NCI-H2107 (cell line): ENCODE measurements at places on chromosomes 5 and 9.

DNA sequence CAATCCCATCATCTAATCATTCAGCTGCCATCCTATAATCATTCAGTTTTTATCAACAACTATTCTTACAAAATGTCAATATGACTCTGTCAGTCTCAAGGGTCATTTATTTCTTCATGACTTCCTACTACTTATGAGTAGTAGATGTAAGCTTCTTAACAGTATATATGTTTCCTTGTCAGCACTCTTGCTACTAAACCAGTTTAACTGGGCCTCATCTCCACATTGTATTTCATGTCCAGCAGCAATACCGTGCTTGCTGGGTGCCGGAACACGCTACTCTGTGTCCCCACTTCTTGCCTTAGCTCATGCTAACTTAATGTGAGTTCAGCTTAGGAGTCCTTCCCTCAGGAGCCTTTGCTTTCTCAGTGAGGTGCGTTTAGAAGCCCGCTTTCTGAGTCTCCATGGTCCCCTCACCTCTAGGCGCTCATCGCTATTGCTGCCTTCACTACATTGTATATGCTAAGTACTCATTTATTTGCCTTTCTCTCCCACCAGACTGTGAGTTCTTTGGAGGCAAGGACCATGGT is 32.9 kb downstream of the ELL2 start:
- no peak for DNase-seq

- no peak for DNase-seq
Observed at GRCh38 chr9:112149211-112149610, 25.9 kb downstream of the SUSD1 start.

DNA sequence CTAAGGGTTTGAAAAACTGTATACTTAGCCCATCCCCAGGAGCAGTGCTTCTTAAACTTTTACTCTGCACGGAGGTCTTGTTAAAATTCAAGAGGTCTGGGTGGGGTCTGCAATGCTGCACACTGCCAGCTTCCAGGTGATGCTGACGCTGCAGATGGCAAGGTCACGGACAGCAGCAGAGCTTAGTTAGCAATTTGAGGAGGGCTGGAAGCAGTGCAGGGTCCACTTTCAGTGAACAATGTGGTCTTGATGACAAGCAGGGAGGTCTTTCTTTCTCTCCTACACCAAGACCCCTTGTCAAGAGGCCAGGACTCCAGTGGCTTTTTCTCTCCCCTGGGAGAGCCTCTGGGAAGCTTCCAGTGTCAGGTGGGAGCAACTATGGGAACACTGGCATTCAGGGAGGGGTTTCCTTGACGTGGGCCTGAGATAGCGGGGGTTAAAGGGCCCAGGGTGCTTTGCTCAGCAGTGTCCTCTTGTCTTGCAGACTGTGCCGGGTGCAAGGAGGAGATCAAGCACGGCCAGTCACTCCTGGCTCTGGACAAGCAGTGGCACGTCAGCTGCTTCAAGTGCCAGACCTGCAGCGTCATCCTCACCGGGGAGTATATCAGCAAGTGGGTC is 65.0 kb upstream of the AFAP1L1 start:
- DNase-seq, result no peak

DNA sequence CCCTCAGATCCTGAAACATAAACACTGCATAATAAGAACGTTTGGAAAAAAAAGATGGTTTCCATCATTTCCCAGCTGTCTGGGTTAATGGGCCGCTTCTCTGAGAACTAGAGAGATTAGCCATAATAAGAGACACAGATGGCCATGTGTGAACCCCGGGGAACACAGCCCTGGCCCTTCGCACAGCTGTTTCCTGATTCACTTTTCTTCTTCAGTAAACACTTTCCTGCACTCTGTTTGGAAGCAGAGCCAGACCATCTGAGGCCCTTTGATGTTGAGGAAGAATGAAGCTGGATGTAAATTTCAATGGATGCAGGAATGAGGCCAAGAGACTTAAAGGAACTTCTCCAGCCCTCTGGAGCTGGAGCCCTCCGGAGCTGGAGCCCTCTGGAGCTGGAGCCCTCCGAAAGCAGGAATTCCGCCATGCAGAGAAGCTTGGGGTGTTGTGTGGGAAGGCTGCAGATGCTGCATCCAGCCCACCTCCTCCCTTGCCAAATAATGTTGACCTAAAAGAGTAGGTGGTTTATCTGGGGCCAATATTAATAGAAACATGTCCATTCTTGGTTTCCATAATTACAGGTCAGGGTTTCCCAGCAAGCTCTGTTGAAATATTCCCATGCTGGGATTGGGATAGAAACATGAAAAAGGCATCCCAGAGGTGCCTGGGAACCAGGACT is 218.9 kb downstream of the NXNL2 start:
- DNase-seq, result no peak

- DNase-seq, result no peak
Observed at GRCh38 chr5:137164961-137165360, 334.2 kb downstream of the SPOCK1 start.

DNA sequence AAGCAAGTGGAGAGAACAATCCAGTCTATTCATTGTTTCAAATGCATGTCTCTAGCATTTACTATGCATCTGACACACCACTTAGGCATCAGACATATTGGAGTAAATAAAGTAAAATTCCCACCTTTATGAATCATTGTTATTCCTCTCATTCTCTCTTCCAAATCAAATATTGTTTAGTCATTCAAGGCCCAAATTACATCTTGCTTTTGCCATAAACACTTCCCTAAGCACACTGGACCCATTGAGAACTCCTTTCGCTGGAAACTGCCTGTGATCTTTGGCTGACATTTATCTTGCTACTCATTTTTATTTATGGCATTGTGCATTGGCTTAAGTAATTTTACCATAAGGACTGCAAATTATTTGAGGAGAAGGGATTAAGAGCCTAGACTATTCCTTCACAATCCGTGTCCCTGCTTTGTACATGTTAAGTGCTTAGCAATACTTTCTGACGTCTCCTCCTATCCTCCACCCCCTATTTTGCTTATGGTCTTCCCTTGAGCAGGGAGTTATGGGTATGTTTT is 7.4 kb downstream of the C5orf46 start:
- no peak for DNase-seq

GRCh38 chr9:97276310-97276852 is 31.1 kb upstream of the CCDC180 start:
- DNase-seq, result no peak

- no peak for DNase-seq
Observed at GRCh38 chr9:98330831-98331230, 75.4 kb upstream of the TBC1D2 start.

GRCh38 chr9:89382026-89382986 is 64.0 kb downstream of the SECISBP2 start:
- DNase-seq, result no peak

DNA sequence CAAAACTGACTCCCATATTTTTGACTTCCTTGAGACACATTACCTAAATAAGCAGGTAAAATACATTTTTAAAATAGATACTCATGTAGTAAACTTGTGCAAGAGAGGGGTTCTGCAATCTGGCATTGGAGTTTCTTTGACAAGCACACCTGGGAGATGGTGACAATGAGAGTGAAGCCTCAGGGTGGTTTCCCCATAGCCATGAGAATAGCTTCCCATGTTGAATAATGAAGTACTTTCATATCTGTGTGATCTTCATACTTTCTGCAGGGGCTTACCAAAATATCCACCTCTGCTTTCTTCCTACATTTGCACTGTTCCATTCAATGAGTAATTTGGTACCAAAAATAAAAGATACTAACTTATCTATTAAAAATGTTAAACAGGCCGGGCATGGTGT is 44.7 kb upstream of the VCAN start:
- DNase-seq, result no peak

- DNase-seq, result no peak
Observed at GRCh38 chr5:146079695-146080373, 25.5 kb downstream of the PLAC8L1 start.

GRCh38 chr5:170612256-170612678 is 108.4 kb downstream of the KCNIP1 start:
- DNase-seq, result no peak

- DNase-seq, result no peak
Observed at GRCh38 chr5:67021962-67022361, 174.6 kb downstream of the CD180 start.

GRCh38 chr5:156037151-156037909 is 289.6 kb upstream of the SGCD start:
- DNase-seq, result no peak

DNA sequence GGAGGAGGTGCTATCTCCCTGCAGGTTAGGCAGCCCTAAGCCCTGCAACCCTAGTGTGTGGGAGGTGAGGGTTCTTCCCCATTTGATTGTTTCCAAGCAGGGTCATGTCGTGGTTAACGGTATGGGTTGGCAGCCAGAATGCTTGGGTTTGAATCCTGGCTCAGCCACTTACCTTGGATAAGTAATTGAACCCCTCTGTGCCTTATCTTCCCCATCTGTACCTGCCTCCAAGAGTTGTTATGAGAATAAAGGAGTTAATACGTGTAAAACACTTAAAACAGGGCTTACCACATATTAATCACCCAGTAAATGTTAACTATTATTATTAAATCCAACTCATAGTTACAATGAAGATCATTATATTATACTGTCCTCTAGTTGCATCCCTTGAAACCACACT is 52.2 kb upstream of the SPATA31E1 start:
- DNase-seq, result no peak

DNA sequence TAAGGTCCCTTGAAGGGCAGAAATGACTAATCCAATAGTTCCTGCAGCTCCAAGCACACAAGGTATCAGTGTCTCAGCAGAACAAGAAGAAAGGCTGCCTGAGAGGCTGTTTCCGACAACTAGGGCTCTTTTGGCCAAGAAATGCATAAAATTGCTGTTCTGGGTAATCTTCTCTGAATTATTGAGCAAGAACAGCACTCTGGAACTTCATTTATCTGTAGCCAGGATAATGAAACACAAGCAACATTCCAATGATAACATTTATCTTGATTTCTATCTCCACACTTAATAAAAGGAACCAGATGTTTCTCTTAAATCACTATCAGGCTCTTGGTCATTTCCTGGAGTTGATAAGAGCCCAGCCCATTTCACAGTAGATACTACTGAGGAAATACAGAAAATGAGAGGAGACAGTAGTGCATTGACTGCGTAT is 17.0 kb upstream of the AUH start:
- no peak for DNase-seq

GRCh38 chr9:92534204-92534603 is 1.6 kb downstream of the ECM2 start:
- no peak for DNase-seq

- DNase-seq, result no peak
Observed at GRCh38 chr5:157130925-157131324, 11.7 kb downstream of the MED7 start.

DNA sequence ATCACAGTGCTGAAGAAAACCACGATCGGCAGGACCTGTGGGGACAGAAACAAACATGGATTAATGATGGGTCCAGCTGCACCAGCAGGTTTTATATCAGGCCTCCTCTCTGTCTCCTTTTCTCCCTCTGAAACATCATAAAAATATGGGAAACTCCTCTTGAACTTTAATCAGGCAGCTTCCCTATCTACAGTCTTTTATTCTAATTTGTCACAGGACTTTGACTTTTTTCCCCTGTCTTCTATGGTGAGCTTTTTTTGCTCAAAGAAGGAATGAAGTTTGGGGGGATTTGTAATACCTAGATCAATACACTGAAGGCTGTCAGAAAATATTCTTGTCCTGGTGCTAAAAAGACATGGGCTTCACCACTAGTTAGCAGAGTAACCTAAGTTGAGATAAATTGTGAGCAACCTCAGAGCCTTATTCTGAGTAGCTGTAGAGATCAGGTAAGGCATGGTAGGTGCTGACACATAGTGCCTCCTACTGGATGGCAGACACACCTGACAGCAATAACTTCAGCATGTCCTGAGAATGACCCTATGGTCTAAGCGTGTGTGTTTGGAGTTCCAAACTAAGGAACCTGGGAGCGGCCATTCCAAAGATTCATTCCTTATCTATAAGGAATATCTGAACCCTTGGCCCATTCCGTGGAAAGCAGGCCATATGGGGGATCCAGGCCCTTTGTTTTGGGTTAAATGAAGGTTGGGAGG is 46.2 kb downstream of the SLC28A3 start:
- no peak for DNase-seq

- DNase-seq, result no peak
Observed at GRCh38 chr5:141811287-141812155, 66.7 kb downstream of the PCDH1 start.
